ENCODE measurements at places on chromosomes 5 and 9.

GRCh38 chr5:78744951-78745534 is 96.5 kb upstream of the LHFPL2 start:
- no peak for DNase-seq

DNA sequence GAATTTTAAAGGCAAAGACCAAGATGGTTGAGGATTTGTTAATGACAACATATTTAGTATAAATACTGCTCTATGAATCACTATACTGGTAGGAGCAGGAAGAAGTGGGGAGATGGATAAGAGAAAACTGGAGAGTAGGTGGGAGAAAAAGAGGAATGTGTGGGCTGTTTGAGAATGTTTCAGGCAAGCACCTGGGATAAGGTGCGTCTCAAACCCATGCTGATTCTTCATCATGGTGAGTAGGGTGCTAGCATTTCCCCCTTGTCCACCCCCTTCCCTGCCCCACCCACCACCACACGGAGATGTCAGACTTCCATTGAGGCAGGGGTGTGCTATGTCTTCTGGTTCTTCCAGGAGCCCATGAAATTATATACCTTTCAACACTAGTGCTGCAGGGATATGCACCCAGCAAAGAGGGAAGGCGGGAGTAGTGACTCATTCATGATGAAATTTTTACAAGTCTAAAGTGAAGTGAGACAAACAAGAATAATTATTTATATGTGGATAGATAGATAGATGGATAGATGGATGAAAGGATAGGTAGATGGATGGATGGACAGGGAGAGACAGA is 54.3 kb downstream of the MTX3 start:
- DNase-seq = no peak

DNA sequence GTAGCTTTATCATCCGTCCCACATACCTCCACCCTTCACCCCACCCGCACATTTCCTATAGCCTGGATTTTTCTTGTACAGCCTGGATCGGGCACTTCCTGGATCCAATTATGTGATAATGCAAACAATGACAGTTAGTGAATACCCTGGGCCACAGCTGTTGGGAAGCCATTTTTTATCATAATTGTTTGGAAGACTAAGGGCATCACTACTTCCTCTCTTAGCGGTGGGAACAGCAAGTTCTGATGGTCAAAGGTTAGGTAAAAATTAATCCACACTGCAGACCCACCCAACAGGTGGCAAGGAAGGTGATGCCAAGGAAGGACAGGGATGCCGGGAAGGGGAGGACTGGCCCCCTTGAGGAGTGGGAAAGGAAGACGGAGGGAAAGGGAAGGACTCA is 183.7 kb downstream of the SAXO1 start:
- DNase-seq = no peak

- no peak for DNase-seq
Observed at GRCh38 chr5:127079994-127080491, 6.7 kb upstream of the C5orf63 start.

DNA sequence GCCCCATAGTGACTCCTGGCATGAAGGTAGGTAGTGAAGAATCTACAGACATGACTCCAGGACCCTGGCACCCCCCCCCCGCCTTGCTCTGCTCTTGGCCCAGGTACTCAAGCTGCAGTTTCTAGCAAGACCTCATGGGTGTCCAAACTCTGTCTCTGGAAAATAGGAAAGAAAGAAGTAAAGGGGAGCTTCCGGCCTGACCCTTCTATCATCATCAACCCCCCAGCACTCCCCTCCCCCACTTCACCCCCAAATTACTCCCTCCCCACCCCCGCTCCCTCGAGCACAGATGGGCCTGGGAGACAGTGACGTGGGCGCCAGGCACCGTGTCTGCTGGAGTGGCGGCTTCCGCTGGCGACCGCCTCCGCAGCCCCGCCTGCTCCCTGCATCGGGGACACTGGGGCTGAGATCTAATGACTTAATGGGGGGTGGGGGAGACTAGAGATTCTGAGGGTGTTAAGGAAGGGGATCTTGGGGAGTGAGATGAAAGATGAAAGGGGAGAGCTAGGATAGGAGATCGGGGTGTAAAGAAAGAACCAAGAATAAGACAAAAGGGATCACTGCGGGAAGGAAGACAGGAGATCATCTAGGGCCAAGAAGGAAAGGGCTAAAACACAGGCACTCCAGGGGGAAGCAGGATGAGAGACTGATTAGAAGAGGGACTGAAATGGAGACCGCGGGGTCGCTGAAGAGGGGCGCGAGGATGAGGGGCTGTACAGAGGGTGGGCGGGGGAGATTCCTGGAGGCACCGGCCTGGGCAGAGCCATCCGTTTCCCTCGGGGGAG is 1.1 kb upstream of the DNAJB5 start:
- DNase-seq = peak; percentile 50

- no peak for DNase-seq
Observed at GRCh38 chr5:134917070-134917815, 12.3 kb downstream of the PCBD2 start.

GRCh38 chr9:8053501-8053900 is 253.9 kb upstream of the DMAC1 start:
- DNase-seq = no peak

- no peak for DNase-seq
Observed at GRCh38 chr5:57721226-57721625, 238.6 kb upstream of the ACTBL2 start.

DNA sequence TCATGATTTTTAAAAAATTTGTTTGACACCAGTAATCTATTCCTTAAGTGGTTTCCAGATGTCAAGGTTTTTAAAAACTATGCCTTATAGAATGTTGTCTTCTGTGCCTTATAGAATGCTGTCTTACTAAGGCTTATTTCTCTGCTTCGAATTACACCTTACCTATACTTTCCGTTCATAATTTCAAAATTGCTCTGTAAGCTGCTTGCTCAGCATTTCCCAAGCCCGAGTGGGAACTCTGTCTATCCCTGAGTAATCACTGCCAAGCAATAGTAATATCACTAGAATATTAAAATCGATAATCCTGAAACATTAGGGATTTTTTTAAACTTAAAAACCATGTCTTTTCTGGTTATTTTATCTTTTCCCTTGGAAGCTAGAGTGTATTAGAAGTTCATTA is 376.3 kb downstream of the PIK3R1 start:
- DNase-seq = no peak

DNA sequence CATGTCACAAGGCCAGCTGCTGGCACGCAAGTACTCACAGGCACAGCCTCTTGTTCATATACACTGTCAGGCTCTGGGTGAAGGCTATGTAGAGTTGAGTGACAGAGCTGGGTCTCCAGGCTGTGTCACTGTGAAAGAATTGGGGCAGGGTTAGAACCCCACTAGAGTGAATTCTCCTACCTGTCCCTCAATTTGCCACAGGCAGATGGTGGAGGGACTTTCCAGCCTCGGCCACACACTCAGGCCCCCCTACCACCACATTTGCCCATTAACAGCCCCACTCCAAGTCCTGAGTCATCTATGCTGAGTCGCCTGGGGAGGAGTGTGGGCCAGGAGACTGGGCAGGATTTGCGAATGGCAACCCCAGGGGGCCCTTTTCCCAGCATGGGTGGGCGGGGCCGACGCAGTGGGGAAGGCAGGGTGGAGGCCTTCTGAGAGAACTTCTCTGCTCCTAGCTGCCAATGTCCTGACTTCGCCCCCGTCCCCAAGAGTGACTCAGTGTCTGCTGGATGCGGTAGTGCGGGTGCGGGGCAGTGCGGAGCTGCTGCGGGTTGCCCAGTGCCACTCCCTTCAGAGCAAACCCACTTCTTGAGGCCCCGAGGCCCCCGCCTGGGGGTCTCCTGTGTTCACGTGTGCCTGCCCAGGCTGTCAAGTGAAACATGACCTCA is 50.3 kb upstream of the PSD2 start:
- DNase-seq = peak; percentile 27

DNA sequence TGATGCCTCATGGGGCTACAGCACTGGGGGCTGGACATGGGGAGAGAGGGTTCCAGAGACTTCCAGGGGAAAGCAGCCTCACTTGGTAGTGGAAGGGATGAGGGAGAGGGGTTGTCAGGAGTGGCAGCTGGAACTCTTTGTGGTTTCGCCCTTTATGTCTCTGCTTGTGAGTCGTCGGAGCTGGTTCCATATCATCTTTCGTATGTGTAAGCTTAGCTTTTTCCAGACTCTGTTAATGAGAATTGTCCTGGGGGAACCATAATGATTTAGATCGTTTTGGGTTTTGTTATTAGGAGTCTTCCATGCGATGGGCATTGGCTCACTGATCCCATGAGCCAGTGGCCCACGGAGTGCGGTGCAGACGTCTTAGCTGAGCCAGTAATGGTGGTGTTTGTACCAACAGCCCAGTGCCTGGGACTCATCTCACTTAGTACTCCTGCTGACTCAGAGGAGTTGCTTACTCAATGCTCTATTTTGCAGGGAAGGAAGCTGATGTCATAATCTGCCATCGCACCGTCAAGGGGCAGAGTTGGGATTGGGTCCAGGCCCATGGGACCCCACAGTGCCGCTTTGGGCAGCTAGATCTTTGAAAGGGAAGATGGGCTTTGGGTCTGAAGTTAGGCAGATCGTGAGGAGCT is 48.5 kb downstream of the NEK6 start:
- DNase-seq = no peak

Data from stimulated activated CD4-positive, alpha-beta T cell treated with anti-CD3 and anti-CD28 coated beads, Interleukin-4, amount 100 ng/mL, for 1 hour (primary cell).